ENCODE measurements at places on chromosomes 6 and 20.

DNA sequence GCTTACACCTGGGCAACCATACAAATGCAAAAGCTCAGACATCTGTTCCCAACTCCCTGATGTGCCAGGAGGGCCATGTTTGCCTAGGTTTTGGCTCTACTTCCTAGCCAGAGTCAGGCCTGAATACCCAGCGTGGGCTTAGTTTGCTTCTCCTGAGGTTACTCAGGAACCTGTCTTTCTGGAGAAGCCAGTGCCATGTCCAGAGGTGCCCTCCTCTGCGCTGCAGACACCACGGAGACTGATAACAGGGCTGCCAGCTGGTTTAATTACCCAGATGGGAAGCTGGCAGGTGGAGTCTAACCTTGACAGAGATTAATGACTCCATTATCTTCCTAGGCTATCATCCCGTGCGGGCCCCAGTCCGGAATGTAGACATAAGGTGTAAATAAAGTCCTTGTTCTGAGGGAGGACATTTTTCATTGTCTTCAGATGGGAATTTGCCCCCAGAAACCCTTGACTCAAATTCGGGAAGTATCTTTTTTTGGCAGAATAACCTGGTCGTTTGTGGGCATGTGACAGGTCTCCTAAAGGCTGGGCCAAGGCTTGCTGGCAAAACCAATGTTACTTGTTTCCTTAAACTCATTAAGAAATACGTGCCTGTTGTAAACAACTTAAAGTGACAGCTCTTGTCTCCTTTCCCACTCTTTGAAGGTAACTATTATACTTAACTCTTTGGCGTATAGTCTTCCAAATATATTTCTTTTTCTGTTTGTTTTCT lies 29.2 kb upstream of the ZNFX1 start:
- no peak for DNase-seq

GRCh38 chr20:58054082-58054779 lies 174.2 kb downstream of the ANKRD60 start:
- no peak for DNase-seq

DNA sequence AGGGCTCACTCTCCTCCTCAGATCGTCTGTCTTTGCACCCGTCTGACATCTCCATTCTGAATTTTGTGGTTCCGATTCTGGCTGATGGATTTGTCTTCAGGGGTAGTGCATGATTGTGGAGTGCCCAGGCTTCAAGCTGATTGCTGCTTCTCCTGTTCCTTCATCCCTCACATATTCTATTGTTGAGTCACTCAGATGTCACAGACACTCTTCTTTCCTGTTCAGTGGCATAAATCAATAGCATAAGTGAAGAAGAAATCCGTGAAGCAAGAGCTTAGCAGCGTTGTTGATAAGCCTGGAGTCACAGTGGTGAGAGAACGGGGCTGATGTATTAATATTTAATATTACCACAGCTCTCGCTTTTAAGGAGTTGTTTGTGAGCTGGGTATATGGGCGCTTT lies 152.5 kb downstream of the MTHFD1L start:
- DNase-seq = no peak

DNA sequence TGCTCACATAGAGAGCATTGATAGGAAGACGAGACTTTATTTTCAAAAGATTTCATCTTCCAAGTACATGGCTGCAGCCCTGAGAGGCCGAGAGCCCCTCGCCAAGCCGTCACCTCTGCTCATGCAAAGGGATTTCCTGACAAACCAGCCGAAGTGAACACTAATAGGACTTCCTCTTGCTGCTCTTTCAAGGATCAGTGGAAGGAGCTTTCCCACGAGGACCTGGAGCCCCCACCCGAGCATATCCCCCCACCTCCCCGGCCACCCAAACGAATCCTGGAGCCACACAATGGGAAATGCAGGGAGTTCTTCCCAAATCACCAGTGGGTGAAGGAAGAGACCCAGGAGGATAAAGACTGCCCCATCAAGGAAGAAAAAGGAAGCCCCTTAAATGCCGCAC lies 69.3 kb downstream of the PTPN1 start:
- no peak for DNase-seq

GRCh38 chr20:13800728-13801134 lies 15.9 kb downstream of the NDUFAF5 start:
- no peak for DNase-seq

- DNase-seq = no peak
Observed at GRCh38 chr20:23880417-23880816, 869 bp upstream of the CST5 start.

- no peak for DNase-seq
Observed at GRCh38 chr6:152135755-152136448, 328.4 kb downstream of the ESR1 start.

DNA sequence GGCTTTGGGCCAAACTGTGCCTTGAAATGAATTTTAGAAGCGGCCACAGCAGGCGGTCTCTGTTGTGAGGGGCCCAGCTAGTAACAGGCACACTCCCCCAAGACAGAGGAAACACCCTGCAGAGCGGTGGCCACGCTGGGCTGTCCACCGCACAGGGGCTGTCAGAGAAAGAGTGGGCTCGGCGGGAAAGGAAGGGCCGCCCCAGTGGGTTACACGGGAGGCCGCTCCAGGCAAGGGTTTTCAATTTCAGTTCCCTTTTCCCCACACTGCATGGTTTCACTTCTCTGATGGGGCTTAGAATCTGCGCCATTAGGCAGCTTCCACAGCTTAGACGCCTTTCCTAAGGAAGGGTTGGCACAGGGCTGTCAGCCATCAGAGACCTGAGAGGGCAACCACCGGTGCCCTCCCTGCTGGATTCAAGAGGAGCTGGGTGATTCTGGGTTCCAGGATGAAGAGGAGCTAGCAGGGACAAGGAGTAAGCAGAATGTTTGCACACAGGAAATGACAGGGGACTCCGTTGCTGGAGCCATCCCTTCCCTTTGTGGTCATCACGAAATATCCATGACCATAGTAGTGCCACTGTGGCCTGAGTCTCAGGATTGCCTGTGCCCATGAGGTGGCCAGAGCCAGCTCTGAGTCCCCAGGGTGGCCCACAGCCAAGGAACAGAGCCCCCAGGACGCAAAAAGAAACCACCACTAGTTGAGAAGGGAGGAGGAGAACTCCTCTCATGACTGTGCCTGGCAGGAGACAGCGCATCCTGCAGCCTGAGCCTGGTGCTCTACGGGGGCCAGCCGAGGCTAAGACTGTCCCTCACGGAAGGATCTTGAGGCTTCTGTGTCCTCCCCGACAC lies 282.7 kb downstream of the NRN1 start:
- DNase-seq = peak; percentile 74

- peak; percentile 41 for DNase-seq
Observed at GRCh38 chr6:136410201-136411024, 120.8 kb upstream of the BCLAF1 start.

GRCh38 chr20:11103866-11104265 lies 430.1 kb upstream of the JAG1 start:
- no peak for DNase-seq

DNA sequence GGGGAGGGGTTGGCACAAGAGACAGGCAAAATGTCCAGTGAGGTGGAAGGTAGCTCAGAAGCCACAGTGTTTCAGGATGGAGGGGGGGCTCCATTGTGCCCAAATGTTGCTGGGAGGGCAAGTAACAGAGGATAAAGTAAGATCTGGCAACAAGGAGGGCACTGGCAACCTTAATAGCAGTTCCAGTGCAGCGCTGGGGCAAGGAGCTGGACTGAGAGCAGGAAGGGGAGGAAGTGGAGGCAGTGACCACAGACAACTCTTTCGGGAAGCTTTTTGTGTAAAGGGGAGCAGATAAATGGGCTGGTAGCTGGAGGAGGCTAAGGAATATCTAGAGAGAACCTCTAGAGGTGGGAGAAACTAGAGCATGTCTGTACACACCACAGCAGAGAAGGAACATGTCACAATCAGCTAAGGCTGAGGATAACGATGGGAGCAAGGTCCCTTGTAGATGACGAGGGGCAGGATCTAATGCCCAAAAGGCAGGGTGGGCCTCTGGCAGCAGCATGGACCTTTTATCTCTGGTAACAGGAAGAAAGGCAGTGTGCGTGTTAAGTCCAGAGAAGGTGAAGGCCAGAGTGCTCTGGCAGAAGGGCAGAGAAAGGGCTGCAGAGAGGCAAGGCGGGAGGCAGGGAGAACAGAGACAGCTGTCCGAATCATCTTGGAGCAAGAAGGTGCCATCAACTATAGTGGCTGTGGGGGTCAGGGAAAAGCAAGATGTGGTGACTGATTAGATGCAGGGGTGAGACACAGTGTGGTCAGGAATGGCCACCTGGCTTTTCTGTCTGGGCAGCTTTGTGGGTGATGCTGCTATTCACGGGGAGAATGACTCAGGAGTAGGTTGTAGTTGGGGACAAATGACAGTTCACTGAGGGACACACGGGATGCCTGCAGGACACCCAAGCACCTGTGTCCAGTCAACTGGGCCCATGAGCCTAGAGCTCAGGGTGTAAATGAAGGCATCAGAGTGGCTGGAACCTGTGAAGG lies 17.4 kb downstream of the TMEM242 start:
- no peak for DNase-seq

DNA sequence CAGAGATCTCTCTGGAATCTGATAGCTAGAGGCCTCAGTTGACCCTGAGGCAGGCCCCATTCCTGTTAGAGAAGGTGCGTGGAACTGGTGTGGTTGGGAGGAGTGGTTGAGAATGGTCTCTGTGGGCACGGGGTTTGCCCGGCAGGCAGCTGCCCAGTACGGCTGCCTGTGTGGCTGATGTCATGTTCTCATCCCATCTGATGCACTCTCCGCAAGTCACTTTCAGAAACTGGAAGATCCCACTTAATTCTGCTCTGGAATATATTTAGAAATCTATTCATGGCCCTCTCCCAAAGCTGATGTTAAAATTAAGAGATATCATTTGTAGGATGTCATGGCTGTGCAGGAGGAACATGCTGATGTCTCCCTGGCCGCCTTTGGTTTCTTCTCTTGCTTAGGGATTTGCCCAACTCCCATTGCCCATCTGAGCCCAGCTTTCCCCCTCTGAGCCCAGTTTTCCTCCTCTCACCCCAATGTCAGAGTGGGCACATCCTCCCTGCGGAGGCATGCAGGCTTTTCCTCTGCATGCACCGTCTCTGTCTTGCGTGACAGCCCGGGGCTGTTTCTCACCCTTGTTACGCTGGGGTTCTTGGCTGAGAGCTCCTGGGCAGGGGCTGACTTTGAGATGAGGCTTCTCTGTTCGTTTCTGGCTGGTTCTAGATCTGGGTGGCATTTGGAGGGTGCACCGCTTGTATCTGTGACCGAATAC lies 21.0 kb downstream of the PHACTR3 start:
- no peak for DNase-seq

GRCh38 chr20:48725555-48725991 lies 102.2 kb downstream of the PREX1 start:
- no peak for DNase-seq

DNA sequence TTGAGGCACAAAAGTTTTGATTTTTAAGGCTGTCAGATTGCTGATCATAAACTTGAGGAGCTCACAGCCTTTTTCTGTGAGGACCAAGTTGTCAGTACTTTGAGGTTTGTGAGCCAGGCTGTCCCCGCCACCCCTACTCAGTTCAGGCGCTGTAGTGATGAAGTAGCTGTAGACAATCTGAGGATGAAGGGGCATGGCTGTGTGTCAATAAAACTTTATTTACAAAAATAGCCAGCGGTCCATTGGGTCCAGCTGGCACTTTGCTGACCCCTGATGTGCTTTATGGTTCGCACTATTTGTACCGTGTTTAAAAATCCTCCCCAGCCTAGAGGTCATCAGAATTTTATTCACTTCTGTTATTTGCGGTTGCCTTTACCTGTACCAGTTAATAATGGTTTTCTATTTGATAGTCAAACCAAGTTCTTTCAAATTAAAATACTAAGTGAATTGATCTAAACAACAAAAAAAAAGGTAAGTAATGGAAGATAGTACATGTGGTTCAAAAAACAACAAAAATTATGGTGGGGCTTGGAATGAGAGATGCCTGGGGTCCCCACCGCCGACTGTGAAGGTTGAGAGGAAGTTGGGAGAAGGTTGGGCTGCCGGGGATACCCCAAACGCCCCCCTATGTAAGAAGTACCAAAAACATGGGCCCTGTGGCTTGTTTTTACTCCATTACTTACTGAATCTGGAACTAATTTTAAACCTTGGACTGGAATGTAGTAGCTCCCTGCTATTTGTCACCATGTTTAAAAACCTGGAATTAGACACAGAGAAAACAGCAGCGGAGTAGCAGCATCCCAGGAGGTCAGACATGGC lies 123.6 kb downstream of the SYCP2 start:
- no peak for DNase-seq

DNA sequence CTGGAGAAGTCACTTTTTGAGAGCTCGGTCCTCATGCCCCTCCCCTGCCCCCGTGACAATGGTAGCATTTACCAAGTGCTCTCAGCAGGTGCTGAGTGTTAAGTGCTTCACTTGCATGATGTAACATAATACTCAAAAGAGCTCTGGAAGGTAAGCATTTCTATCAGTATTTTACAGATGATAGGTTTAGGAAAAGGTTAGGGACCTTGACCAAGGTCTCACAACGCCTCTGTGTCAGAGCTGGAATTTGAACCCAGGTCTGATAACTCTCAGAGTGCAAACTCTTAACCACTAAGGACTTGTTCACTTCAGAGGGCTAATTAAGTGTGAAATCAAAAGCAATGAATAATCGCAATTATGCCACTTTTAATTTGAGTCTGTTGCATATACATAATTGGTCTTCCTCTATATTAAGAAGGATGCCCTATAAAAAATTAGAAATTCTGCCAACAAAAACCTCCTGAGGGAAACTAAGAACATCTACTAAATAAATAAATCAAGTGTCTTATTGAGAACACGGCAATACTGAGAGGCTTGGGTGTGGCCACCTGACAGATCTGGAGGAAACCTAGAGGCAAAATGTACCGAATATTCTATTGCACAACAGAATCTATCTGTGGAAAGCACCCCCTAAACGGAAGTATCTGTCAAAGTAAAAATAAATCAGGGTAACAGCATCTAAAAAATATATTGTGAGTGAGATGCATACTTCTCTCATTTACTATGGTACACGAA lies 109.8 kb downstream of the BACH2 start:
- no peak for DNase-seq

GRCh38 chr6:113359155-113360140 lies 497.7 kb upstream of the MARCKS start:
- no peak for DNase-seq

Measured in GM13977 (cell line).